NCI-H69 (cell line): ENCODE measurements at places on chromosomes 2 and 18.

GRCh38 chr2:186783254-186783653 is 65.7 kb downstream of the ZSWIM2 start:
- DNase-seq = no peak

DNA sequence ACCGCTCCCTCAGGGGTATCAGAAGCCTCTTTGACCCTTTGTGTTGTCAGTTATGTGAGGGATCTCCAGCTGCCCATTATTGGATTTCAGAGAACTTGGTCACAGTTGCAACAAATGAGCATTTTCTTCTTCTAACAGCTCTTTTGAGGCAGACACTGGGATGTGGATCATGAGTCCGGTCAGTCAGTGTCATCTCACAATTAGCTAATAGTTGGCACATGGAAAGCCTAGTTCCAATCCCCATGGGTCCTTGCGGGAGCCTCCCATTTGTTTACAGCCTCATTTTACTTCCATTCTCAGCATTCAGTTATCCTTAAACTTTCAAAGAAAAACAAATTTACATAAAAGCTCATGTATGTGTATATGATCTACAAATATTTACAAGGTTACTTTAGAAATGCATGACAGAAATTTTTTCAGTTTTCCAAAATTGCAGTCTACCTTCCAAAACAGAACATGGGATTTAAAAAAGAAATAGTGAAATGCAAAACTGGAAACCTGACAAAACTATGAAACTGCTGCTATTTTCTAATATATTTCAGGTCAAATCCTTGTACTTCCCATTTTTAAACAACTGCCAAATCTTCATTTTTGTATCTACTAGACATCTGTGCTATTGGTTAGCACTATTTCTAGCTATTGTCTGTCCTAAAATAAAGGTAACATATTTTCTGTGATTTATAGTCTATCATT is 547.1 kb upstream of the ZEB2 start:
- no peak for DNase-seq

DNA sequence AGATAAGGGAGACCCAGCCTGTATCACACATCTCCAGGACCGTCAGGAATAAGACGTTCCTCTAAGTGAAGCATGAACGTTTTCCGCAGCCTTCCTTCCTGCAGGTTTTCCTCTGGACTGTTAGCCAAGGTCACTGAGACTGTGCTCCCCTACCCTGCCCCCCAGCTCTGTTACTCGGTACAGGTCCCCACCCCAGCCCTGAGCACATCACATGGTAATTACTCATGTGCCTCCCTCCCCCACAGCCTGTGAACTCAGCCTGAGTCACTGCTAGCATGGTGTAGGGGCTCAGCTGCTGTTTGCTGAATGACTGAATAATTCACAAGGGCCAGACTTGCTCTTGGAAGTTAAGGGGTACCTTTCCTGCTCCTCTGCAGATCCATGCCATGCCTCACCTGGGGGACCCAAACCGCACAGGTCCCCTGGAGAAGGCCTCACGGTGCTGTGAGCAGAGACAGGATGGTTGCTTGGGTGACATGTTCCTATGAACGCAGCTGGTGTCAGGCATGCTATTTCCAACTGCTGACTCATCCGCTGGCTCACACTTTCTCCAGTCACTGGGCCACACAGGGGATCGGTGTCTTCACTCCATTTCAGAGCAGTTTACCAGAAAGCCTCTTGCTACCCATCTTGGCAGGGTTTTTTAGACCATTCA is 88.2 kb downstream of the PLB1 start:
- DNase-seq = peak; percentile 36

GRCh38 chr18:62446511-62446910 is 76.3 kb upstream of the ZCCHC2 start:
- no peak for DNase-seq

DNA sequence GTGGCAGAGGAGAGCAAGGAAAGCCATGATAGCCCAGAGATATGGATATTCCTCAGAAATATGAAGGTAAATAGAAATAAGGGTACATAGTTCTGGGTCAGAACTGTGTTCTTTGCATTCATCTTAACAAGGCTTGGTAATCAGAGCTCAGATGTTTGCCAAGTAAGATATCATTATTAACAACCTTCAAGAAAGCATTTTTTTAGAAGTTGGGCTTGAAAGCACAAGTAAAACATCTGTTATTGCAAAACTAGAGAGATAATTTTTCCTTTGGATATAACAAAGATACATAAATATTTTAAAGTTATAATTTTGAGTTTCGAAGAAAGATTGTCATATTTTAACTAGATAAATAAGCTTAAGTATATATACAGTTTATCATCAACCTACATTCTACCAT is 171.4 kb downstream of the ZNF804A start:
- DNase-seq = no peak

GRCh38 chr2:230134496-230135129 is 65.9 kb upstream of the SLC16A14 start:
- peak; percentile 41 for DNase-seq

DNA sequence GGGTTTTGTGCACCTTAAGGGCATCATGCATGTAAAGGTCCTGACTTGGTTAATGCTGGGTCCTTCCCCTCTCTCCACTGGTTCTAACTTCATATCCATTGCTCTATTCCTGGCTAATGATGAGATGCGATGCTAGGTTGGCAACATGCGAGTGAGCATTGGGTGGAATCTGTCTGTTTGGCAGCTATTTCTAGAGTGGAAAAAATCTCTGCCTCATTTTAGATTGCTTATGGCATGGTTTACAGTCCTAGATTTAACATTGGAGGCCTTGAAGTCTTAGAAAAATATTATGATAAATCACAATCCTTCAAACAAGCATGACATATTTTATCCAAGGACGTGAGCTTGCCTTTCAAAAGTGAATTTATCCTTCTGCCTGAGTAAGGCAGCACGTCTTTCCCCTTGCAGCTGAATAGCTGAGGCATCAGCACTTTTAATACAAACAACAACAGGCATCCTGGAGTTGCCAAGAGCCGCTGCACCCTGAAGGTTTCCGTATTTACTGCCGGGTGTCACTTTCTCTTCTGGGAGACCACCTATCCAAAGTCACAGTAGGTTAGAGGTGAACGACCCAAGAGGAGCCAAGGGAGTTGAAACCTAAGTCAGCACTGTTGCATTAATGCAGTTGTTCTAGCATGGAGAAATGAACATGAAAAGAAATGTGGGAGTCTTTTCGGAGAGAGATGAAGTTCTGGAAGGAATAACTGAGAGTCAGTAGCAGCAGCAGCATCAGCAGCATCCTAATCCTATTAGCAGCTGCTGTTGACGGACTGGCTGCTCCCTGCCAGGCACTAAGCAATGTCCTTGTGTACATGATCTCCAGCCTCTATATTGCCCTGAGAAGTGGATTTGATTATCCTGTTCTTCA is 78.4 kb downstream of the MAPK4 start:
- DNase-seq = no peak

DNA sequence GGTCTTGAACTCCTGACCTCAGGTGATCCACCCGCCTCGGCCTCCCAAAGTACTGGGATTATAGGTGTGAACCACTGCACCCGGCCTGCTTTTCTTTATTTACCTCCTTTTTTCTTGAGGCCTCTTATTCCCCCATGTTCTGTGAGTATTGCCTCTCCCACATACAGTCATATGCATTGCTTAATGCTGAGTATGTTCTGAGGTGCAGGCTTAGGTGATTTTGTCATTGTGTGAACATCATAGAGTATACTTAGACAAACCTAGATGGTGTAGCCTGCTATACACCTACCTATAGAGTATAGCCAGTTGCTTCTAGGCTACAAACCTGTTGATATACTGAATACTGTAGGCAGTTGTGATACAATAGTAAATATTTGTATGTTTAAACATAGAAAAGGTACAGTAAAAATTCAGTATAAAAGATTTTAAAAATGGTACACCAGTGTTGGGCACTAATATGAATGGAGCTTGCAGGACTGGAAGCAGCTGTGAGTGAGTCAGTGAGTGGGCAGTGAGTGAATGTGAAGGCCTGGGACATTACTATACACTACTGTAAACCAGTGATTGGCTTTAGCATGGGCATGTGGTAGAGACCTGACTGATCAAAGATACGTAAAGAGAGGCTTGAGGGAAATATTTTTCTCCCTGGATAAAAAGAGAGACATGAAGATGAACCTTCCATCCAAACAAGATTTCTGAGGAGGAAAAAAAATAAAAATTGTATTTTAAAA is 17.6 kb downstream of the SLC39A10 start:
- DNase-seq = no peak

DNA sequence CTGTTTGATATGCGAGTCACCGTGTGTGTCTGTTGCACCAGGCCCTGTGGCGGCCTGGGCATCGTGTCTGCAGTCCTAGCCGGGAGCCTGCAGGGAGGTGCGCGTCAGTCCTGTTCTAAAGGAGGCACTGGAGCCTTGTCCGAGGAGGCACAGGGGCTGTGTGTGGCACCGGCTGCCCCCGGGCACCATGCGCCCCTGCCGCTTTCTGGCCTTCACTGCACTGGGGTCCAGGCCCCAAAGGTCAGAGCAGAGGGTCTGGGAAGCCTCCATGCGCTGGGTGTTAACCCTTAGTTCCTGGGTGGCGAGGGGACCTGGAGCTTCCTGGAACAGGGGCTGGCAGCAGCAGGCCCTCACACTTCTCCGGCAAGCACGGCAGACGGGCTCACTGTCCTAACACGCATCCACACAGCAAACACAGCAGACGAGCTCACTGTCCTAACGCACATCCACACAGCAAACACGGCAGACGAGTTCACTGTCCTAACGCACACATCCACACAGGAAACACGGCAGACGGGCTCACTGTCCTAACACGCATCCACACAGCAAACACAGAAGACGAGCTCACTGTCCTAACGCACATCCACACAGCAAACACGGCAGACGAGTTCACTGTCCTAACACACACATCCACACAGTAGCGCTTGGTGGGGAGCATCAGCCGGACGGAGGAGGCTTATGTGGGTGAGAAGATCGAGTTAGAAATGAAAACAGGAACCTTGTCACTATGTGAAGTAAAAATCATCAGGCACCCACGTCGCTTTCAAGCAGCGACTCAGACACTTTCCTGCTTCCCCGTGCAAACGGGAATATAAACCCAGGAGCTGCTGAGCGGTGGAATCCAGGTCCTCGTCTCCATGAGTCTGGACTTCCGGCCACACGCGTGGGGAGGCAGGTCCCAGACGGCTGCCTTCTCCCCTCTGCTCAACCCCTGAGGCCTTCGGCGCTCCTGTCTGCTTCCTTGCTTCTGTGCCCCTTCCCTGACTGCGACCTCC is 65.3 kb downstream of the TPO start:
- no peak for DNase-seq

- peak; percentile 40 for DNase-seq
Measured at GRCh38 chr2:231781798-231782726, 980 bp upstream of the PDE6D start.

DNA sequence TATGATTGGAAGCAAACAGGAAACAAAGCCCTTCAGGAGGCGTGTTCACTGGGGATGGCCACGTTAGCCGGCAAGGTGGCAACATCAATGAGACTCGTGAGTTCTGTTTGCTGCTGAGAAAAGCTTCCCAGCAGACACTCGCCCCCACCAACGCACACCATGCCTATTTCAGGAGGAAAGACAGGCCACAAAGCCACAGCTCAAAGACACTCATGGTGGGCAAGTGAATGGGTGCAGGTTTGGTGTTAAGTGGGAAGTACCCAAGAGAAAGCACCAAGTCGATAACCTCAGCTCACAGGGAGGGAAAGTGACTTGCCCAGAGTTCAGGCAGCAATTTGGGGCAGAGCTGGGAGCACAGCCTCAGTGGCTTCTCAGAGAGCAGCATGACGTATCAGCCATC is 10.5 kb upstream of the MTERF4 start:
- no peak for DNase-seq

DNA sequence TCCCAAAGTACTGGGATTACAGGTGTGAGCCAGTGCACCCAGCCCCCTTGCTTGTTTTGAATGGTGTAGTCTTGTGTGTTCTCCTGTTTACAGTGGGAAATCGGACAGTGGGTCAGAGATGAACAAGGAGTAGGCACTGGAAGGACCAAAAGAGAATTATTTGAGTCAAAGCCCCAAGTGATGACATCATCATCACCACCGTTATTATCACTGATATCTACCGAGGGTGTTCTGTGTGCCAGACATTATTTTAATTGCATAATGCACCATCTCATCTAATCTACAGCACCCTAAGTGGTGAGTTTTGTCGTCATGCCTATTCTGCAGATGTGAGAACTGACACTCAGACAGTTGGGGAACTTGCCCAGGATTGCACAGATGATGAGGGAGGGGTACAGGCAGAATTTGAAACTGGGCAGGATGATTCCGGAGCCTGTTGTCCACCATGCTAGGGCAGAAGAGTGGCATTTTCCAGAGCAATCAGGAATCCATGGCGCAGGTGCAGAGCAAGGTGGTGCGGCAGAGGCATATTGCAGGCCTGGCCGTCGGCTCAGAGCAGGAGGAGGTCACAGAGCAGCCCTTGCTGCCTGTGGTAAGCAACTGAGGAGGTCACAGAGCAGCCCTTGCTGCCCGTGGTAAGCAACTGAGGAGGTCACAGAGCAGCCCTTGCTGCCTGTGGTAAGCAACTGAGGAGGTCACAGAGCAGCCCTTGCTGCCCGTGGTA is 137.0 kb upstream of the HDAC4 start:
- DNase-seq = no peak
